Breast epithelium (tissue), 4 donors: ENCODE measurements at places on chromosomes 16 and 17.

GRCh38 chr17:47967607-47968252 is 3.2 kb upstream of the CDK5RAP3 start:
- no peak for DNase-seq

DNA sequence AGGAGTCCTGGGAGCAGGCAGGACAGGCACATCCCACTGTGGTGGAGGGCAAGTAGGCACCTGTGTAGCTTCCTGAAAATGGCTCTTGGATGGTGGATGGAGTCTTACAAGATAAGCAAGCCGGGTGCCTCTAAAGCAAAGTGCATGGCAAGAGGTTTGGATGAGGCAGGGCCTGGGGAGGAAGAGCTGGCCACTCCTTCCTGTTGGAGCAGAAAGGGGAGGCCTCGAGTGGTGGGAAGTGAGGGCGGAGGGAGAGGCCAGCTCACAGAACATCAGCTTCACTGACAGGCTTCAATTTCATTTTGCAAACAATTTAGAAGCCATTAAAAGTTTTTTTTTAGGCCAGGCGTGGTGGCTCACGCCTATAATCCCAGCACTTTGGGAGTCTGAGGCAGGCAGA is 31.0 kb downstream of the CD300A start:
- DNase-seq = no peak

DNA sequence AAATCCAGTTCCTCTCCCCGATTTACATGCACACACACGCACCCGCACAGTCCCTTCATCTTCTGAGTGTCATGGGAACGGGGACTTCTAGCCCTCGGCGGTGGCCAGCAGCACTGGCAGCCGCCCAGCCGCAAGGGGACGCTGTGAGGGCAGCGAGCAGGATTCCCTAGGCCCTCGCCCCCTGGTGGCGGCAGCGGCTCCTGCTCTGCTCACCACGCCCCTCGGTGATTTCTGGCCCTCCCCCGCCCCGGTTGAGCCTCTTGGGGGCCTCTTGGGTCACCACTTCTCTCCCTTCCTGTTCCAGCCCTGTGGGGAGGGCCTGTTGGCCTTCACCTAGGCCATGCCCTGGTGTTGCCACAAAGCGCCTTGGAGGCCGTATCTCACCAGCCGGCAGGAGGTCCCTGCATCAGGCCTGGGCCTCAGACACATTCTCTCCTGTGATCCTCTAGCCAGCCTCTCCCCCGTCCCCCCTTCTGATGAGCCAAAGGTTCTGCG is 75.2 kb upstream of the KSR1 start:
- no peak for DNase-seq

DNA sequence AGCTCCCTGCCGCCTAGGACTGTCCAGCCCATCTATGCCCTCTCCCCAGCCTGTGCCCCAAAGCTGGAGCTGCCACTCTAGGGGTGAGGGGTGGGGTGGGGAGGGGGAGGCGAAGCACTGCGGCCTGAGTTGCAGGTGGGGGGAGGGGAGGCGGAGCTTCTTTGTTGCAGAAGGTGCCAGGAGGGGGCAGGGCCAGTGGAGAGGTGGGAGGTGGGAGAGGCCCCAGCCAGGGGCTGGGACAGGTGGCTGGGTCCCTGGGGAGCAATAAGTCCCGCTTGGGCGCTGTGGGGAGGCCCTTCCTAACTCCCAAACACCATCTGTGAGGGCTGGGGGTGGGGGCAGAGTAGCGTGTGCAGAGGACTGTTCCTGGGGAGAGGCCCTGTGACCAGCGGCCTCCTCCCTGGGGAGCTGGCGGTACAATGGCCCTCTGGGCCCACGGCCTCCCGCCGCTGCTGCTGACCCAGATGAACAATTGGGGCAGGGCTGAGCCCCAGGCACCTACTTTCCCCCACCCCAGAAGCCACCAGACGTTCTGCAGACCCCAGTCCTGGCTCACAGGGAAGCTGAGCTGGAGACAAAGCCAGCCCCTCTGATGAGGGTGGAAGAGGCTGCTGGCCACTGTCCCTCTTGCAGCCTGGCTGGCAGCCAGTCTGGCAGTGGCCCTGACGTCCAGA is 2.2 kb upstream of the NTN3 start:
- no peak for DNase-seq

DNA sequence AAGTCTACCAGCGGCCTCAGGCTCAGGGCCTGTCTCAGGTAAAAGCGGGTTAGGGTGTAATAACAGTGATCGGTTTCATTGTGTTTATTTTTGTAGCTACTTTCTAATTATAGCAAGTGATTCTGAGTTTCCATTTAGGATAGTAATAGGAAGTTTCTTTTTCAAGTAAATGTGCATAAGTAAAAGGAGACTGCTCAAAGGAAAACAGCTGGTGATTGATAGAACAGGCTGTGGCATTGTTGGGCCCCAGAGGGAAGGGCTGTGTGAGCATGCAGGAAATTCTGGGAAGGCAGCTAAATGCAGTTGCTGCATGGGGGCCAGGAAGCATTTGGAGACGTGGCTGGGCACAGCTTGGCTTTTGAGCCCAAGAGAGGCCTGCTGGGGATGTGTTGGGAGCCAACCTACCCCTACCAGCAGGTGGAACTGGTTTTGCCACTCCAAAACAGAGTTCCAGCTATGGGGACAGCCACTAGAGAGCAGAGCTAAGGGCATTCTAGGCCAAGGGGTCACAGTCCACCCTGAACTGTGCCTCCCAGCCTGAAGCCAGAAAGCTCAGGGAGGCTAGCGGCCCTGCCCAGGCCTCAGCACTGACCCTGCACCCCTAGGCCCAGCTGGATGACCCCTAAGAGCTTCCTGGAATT is 12.6 kb downstream of the SNX20 start:
- no peak for DNase-seq

GRCh38 chr16:17949141-17949981 is 387.2 kb downstream of the NPIPA8 start:
- no peak for DNase-seq
